CD4-positive, alpha-beta T cell treated with Interleukin-21 for 1 hour (primary cell): ENCODE measurements at places on chromosomes 6 and 20.
A peak's percentile ranks its signal among the peaks of the same experiment; 100 is the strongest.

DNA sequence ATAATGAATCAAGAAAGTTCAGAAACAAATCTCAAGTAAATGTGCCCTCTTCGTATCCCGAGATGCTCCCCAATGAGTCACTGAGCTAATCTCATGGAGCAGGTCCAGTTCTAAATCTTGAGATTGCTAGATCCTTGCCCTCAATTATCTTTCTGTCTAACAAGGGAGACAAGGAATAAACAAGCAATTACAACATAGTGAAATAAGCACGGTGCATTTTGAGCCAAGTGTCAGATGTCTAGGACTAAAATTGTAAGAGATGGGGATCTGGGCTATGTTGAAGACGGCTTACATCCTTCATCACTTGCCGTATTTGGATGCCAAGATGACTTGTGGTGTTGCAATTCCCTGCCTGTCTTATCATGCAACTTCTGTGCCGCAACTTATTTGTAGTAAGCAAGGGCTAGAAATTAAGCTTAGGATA is 56.5 kb upstream of the ADGRF1 start:
- no peak for DNase-seq

GRCh38 chr6:91751526-91751925 is 1164.7 kb upstream of the MAP3K7 start:
- DNase-seq, result no peak

- no peak for DNase-seq
These were observed 6.2 kb downstream of the RALGAPA2 start for GRCh38 chr20:20706285-20706684.

DNA sequence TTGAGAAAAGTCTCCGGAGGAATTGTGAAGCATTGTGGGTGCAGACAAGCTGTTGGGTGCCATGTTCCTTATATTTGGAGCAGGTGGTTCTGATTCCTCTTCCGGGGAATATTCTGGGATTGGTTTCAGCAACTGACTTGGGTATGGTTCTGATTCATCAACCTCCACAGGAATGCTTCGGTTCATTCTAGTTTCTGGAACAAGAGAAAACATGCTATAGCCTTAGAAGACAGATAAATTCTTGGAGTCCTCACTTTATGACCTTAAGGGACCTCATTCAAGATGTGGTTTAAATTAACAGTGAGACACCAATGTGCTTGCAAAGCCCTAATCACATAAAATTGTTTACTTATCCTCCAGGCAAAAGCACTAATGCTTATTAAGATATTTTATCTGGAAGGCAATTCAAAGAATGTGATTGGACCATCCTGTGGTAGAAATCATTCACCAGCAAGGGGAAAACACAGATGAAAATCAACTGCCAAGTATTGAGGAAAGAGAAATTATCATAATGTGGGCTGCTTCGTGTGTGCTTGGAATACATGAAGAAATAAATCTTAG is 13.7 kb downstream of the TRAF3IP2 start:
- DNase-seq, result no peak

DNA sequence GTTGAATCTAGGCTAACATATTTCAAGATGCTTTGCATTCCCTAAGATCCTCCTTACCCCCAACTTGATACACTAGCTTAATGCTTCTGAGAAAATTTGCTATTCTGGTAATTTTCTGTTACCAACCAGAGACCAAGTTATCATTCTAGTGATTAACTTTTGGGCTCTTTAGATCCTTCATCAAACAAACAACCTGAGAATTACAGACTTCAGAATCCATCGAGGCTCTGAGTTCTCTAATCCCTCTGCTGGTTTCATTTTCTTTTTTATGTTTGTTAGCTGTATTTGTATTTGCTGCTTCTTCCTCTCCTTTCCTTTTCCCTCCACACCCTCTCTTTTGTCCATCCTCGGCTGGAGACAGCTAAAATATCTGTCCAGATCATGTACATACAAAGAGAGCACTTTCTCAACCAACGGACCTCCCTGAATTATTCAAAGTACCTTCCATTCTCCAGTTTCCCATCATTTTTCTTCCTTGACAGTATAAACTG is 98.7 kb upstream of the RIPOR2 start:
- peak; percentile 37 for DNase-seq
